Motor neuron (in vitro differentiated cells): ENCODE measurements at places on chromosomes 16 and 17. TPM values are rescaled to one million over a fixed set of nuclear protein-coding genes. Genes with fewer than 3 reads are reported as not detected.

SLFN12L gene
- 0.14 and 0.57 TPM in 2 replicates for total RNA-seq

RBBP6 gene
- 34.5 and 41.6 TPM in 2 replicates for total RNA-seq

ANKRD40CL gene
- total RNA-seq = 1.8 and 2.0 TPM in 2 replicates

PRSS33 gene
- total RNA-seq = 0.19 TPM in 1 of 2 replicates, not detected in the other

NEUROD2 gene
- 0.14 and 0.17 TPM in 2 replicates for total RNA-seq

RASD1 gene
- total RNA-seq = 2.8 and 7.7 TPM in 2 replicates

NR1D1 gene
- 1.9 and 2.4 TPM in 2 replicates for total RNA-seq

NUP85 gene
- total RNA-seq = 17.5 and 17.7 TPM in 2 replicates

KRTAP1-5 gene
- not detected in 2 replicates for total RNA-seq

CDYL2 gene
- total RNA-seq = 5.5 and 6.3 TPM in 2 replicates

GNG13 gene
- total RNA-seq = 0.85 and 4.4 TPM in 2 replicates

DNA sequence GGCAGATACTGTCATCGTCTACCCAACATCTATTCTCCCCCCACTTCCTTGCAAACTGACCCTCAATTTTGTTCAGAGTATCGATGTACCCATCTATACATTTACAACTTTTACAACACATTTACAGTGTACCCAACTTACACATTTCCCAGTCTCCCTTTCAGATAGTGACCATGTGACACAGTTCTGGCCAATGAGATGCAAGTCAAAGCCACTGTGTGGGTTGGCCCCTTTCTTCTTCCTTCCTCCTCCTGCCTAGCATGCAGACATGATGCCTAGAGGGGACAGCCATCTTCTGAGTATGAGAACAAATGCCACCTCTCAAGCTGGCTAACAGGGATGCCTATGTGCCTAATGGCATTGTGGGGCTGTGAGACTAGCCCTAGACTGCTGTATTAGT lies 11.3 kb upstream of the NFAT5 start:
- ATAC-seq = no peak

- no peak for ATAC-seq
These were observed 8.9 kb downstream of the BAIAP2 start for GRCh38 chr17:81043725-81044427.

- no peak for ATAC-seq
These were observed 80.9 kb upstream of the STAC2 start for GRCh38 chr17:39306509-39307212.

GRCh38 chr16:2388139-2388874 lies 40.9 kb upstream of the CCNF start:
- ATAC-seq = no peak

GRCh38 chr17:16593356-16594102 lies 24.5 kb upstream of the ZNF287 start:
- ATAC-seq = peak; percentile 16

GRCh38 chr16:70646260-70647241 lies at the start of gene IL34:
TSS of gene IL34 (plus strand) at chr16:70646559. CDS start at chr16:70646948, 389 bp downstream.
- ATAC-seq = peak; percentile 83

GRCh38 chr16:66662445-66663194 lies 33.9 kb downstream of the CMTM4 start:
- peak; percentile 51 for ATAC-seq

- no peak for ATAC-seq
These were observed 469.9 kb downstream of the MAF start for GRCh38 chr16:79130616-79131015.

GRCh38 chr17:40664582-40665333 lies at the start of gene KRT222:
TSS of gene KRT222 (minus strand) at chr17:40665177. CDS start at chr17:40665099, 78 bp downstream.
- peak; percentile 30 for ATAC-seq

DNA sequence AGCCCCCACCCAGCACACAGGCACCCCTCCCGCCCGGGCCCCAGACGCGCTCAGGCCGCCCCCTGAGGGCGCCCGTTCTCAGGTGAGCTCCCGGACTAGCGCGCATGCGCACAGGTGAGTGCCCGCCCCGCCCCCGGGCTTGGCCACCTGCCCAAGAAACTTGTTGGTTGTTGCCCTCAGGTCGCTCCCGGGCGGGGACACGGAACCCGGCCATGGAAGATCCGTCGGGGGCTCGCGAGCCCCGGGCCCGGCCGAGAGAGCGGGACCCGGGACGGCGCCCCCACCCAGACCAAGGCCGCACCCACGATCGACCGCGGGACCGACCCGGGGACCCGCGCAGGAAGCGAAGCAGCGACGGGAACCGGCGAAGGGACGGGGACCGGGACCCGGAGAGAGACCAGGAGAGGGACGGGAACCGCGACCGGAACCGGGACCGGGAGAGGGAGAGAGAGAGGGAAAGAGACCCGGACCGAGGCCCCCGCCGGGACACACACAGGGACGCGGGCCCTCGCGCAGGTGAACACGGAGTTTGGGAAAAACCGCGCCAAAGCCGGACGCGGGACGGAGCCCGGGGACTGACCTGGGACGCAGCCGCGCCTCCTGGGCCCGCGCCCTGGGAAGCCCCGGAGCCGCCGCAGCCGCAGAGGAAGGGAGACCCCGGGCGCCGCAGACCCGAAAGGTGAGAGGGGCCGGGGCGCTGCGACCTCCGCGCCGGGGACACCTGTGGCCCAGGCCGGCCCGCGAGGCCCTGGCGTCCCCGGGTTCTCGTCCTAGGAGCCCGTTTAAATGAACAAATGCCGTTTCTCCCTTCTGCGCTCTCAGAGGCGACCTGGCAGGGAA lies at the start of gene MARVELD3:
Gene MARVELD3, plus strand, starts transcription at position 167 of the 840 bp plus-strand sequence. Its CDS starts 46 bp downstream, at position 213.
- ATAC-seq = peak; percentile 45

DNA sequence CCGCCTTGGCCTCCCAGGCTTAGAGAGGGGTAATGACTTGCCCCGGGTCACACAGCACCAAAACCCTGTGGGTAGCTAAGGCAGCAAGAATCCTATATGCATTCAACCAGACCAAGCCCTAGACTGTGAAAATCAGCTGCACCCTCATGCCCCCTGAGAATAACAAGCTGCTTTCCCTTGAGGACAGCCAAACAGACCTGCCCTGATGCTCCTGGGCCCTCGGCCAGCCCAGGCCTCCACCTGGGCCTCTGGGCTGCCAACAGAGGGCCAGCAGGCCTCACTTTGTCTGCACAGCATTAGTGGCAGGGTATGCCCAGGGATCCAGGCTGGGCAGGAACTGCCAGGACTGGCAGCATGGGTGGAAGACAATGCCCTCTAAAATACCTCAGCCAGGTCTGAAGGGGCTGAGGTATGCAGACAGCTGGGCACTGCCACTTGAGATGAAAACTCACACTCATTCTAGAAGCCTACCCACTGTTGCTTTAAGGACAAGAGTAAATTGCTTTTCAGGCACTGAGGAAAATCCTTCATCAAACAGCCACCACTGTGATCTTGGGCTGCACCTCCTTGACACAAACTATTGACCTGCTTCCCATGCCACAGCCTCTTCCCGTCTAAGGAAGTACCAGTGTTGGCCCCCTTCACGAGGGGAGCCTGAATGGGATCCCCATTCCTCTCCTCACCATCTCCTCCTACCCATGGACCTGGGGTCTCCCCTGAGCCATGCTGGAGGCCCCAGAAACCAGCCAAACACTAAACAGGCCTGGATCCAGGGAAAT lies 8.8 kb downstream of the ST3GAL2 start:
- ATAC-seq = no peak

- ATAC-seq = no peak
These were observed 17.3 kb downstream of the C17orf100 start for GRCh38 chr17:6668727-6669425.

- ATAC-seq = no peak
These were observed 400.1 kb upstream of the ERCC4 start for GRCh38 chr16:13519871-13520270.

GRCh38 chr16:1452530-1452929 lies 8.2 kb upstream of the CCDC154 start:
- ATAC-seq = no peak

DNA sequence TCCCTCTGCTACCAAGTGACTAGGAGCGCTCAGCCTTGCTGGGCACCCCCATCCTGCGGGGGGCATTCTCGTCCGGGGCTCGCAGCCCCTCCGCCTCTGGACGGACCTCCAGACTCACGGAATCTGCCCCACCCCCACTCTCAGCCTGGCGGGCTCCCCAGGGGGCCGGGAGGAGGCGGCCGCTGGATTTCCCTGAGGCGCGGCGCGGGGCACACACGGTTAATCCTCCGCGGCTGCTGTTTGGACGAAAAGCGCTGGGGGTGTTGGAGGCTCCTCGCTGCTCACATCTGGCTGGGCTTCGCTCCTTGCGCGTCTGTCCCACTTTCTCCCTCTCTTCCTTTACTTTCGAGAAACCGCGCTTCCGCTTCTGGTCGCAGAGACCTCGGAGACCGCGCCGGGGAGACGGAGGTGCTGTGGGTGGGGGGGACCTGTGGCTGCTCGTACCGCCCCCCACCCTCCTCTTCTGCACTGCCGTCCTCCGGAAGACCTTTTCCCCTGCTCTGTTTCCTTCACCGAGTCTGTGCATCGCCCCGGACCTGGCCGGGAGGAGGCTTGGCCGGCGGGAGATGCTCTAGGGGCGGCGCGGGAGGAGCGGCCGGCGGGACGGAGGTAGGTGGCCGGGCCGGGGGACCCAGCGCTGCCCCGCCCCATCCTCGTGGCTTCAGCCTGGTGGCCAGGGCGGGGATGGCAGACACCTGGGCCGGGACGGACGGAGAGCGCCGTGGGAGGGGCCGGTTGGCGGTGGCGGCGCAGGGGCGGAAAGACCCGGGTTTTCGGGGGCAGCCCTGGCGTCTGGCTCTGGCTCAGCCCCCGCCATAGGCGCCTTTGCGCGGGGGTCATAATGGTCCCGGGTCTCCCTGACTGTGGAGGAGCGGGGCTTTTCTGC lies at the start of gene C1QTNF1:
Gene C1QTNF1, plus strand, starts transcription at position 284 of the 886 bp plus-strand sequence. CDS start 19,800 bp downstream, outside the sequence.
- peak; percentile 73 for ATAC-seq
